Posterior cingulate gyrus (tissue), 11 donors: ENCODE measurements at places on chromosomes 3 and 15.
A peak's percentile ranks its signal among the peaks of the same experiment; 100 is the strongest.

DNA sequence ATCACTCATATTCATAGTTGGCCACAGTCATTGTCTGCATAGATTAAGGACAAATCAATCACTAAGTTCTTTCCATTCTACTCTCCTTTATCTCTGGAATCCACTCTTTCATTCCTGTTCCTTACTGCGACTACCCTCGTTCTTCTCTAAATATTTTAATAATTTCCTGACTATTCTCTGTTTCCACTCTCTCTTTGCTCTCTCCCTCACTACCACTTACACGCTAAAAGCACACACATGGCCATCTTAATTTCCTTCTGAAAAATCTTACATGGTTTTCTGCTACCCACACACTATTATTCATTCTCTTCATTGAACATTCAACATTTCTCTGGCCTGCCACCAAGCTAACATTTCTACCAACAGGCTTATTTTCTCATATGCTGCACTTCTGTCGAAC, 279.6 kb upstream of the PLSCR5 start:
- no peak for DNase-seq

- DNase-seq = no peak
Observed at GRCh38 chr3:149421764-149422163, 44.3 kb upstream of the TM4SF1 start.

GRCh38 chr3:13135811-13136321, 62.6 kb upstream of the IQSEC1 start:
- no peak for DNase-seq

- DNase-seq = no peak
Observed at GRCh38 chr3:115790759-115791158, 167.4 kb downstream of the GAP43 start.

DNA sequence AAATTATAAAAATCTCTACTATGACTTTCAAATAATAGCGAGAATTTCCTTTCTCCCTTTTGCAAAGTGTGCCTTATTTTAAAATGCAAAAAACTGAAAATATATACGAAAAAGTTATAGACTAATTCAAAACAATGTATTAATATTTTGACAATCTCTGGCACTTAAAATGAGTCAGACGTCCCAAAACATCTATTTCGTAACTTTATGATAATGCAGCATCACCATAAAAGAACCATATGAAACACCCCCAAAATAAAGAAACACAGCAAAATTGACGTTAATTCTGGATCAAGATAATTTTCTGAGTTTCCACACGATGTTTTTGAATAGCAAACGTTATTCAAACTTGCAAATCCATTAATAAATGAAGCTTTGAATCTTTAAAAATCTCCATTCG, 1.0 kb downstream of the COPS2 start:
- DNase-seq = no peak

- DNase-seq = no peak
Observed at GRCh38 chr3:120182613-120183511, 88.6 kb upstream of the GSK3B start.

DNA sequence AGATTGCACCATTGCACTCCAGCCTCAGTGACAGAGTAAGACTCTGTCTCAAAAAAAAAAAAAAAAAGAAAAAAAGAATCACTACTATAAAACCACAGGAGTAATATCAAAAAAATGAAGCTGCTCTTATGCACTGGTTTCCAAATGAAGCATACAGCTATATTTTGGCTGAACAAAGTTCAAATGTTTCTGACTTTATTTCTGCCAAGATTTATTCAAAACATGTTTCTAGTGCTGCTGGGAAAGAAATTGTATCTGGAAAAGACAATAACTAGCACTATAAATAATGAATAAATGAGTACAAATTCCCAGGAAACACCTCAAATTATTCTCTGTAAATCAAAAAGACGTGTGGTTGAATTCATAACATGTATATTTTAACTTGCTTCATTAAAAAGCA, 102.5 kb upstream of the MME start:
- no peak for DNase-seq

DNA sequence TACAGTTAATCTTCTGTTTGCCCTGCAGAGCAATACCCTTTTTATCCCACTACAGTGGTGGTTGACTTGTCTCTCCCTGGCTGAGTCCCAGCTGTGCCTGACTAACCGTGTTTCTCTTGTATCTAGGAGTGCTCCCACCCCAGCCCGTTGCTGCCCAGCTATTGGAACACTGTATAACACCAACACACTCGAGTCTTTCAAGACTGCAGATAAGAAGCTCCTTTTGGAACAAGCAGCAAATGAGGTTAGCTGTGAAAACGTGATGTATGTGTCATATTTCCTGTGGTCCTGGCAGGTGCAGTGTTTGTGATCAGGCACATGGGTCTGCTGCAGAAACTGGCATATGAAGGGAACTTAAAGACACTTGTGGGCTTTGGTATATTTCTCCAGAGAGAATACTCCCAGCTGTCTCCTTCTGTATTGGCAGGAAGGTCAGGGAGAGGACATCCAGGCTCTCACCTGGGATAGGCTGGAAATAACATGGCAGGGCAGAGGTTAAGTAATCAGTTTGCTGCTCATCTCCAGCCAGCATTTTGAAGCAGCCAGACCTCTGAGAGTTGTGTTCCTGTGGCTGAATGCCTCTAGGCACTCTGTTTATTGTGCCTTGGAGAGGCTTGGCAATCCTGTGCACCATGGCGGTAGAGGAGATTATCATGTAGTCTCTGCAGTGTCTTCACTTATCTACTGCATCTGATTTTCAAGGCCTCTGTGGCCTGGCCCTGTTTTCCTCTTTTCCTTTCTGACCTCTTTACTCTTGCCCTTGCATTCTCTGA, 34.8 kb downstream of the ATG7 start:
- peak; percentile 19 for DNase-seq

GRCh38 chr3:83843716-83844115, 1115.1 kb upstream of the CADM2 start:
- DNase-seq = no peak

- no peak for DNase-seq
Observed at GRCh38 chr15:69225355-69226022, 65.1 kb downstream of the GLCE start.

GRCh38 chr15:43517354-43518196, at the start of gene MAP1A:
Gene MAP1A (plus strand): TSS chr15:43517608. CDS start chr15:43521474, 3,866 bp downstream.
- DNase-seq = peak; percentile 63

DNA sequence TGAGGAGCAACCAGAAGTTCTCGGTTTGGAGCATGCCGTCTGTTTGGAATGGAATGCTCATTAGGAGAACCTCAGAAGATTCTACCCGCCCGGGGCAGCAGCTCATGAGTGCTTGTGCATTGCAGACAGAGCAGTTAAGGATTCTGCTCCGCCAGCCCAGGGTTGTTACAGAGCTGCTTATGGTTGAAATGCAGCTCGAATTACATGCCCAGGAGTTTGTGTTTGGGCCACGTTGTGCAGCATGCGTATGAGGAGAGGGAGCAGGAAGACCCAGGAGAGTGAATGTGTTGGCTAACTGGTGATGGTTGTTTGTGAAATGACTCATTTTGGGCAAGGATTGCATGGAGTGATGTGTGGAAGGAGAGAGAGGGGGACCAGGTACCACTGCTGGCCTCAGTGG, 9.0 kb downstream of the FGD5 start:
- no peak for DNase-seq

DNA sequence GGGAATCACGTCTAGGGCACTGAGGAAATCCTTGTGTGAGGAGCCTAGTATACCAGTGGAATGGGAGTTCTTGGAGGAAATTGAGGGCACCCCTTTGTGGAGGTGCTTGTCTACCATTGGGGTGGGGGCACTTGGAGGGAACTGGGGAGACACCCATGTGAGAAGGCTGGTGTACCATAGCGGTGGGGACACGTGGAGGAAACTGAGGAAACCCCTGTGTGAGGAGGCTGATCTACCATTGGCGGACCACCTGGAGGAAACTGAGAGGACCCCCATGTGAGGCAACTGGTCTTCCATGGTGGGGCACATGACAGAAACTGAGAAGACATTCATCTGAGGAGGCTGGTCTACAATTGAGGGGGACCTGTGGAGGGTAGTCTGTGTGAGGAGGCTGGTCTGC, 164.5 kb downstream of the FBLN2 start:
- DNase-seq = no peak

DNA sequence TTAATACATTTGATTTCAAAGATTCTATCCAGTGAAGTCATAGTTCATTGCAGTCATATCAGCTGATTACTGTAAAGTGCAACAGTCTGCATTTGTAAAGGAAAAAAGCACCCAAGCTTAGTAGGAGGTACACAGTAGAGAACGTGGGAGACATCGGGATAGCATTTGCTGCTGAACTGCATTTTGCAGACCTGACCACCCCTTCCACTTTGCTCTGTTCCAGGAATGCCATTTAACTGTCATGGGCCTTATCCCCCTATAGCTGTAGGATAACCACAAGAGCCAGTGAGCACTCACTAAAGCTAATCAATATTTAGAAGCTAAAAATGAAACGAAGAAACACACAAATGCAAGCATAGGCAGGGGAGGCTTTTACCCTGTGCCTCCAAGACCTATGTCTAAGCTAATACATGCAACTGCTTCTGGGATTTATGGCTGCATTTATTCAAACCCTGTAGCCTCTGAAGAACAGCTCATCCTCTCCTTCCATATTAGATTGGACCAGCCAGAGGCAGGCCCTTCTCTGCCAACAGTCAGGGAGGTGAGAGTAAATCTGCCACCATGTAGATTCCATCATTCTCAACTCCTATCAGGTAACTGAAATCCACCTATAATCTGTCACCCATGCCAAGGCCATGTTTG, 23.0 kb downstream of the TNIK start:
- DNase-seq = no peak

- no peak for DNase-seq
Observed at GRCh38 chr15:98968576-98968975, 39.0 kb downstream of the PGPEP1L start.

- DNase-seq = no peak
Observed at GRCh38 chr15:34620142-34620541, 36.7 kb upstream of the GOLGA8B start.

DNA sequence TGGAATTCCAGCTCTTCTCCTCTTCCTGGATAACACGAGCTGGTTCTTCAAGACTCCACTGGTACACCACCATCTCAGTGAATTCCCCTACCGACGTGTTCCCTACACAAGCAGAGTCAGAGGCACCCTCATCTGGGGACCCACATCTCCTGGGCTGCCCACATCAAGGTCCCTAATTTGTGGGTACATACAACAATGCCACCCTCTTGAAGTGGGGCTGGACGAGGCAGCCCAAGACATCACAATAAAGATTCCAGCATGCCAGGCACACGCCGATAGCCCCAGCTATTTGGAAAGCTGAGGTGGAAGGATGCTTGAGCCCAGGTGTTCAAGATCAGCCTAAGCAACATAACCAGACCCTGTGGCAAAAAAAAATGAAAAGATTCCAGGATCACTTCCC, 221.2 kb upstream of the LINGO1 start:
- DNase-seq = no peak

DNA sequence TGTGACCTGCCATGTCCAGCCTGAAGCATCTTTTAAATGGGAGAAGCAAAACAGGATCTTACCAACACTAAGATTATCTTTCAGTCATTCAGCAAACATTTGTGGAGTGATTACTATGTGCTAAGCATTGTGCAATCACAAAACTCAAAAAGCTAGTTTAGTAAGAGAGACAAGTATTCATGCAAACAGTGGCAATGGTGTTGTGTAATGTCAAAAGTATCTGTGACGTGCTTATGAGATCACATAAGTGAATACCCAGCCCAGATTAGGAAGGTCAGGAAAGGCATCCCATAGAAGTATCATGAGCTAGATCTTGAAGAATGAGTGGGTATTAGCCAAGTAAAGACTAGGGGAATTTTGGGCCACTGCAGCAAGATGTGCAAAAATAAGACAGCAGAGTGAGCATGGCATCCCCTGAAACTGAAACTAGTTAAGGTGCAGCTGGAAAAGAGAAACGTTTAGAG, 32.1 kb downstream of the SEC62 start:
- DNase-seq = no peak

DNA sequence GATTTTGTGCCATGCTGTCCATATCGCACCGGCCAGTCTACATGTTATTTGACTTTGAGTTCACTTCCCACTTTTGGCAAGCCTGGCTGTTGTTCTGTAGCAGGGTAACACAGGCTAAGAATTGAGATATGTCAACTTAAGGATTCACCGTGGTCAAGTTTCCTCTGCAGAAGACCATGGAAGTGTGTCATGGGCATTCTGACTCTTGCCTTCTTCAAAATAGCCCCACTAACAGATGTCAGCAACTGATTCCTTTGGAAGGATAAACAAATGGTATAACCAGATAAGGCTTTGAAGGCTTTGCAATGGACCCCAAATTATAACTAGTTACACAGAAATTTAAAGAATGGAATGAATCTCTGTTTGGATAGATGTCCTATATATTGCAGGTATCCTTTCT, 20.1 kb upstream of the CD47 start:
- DNase-seq = no peak

DNA sequence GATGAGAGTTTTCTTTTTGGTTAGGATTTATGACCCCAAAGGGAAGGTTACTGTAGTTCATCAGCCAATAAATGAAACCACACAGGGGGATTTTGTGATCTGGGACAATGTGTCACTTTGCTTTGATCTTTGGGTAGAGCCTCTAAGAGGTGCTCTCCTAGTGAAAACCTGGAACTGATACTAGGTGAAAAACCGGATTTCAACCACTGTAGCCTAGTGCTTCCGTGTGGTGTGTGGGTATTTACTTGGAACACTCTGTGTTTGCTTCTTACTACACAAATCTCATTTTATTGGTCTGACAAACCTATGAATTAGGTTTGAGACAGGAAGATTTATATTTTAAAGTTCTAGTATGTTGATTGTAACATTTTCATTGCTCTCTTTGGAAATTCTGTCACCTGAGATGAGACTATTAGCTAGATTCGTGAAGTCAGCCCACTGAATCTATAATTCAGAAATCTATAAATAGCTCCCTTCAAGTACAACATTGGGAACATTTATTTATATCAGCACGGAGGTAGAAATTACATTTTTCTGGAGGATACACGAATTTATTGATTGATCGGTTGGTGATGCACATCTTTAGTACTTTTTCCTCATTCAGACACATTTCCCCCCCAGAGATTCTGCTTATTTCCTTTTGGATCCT, 119.8 kb downstream of the AKAP13 start:
- DNase-seq = no peak

GRCh38 chr3:132554437-132554836, 42.6 kb upstream of the ACKR4 start:
- DNase-seq = no peak

GRCh38 chr15:51907136-51907862, 64.3 kb downstream of the LEO1 start:
- DNase-seq = no peak
